ENCODE measurements at places on chromosomes 1 and 21.

DNA sequence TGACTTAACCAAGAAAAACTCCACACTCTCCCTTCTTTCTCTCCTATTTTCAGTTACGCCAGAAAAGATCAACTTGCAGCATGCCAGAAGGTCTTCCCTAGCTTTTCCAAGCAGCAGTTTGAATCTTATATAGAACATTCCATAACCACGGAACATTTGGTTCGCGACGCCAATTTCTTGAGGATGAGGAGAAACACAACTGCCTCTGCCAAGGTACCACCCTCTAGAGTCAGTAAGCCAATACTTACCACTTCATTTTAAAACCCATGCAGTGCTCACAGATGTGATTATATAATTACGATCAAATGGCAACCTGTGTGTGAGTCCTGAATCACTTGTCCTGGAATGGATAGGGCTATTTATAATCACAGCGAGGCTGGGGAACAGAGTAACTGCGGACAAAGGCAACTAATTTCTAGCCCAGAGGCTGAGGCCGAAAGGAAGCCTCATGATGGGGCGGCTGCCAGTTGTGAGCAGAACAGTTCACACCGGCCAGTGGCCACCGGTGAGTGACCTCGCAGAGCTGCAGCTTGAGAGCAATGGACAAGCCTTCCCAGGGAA is 43.2 kb upstream of the BACE2 start:
- DNase-seq: no peak

DNA sequence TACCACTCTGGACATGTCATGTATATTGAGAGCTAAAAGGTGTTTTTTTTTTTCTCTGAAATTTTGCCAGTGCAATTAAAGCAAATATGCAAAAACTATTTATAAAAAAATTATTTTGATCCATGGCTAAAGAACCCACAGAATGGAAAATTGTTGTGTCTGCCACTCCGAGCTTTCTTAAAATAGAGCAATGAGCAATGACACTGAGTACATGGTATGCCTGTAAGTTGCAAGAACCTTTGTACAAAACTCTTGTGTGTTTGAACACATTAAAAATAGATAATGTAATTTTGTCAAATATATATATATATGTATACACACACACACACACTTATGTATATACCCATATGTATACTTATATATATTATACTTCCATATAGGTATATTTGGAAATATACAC is 1530.9 kb upstream of the B3GALT2 start:
- no peak for DNase-seq

GRCh38 chr1:182687361-182687760 is 3.0 kb upstream of the RGS8 start:
- DNase-seq: no peak

GRCh38 chr1:183023146-183023600 is at the start of gene LAMC1:
TSS of gene LAMC1 (plus strand) at chr1:183023420. CDS start at chr1:183023717, 297 bp downstream.
- peak; percentile 62 for DNase-seq

GRCh38 chr21:16283516-16283915 is 553.7 kb downstream of the USP25 start:
- DNase-seq: no peak

- DNase-seq: no peak
Measured at GRCh38 chr1:48793863-48794262, 17.2 kb upstream of the BEND5 start.

GRCh38 chr1:181094416-181095212 is 6.1 kb downstream of the IER5 start:
- DNase-seq: peak; percentile 93

DNA sequence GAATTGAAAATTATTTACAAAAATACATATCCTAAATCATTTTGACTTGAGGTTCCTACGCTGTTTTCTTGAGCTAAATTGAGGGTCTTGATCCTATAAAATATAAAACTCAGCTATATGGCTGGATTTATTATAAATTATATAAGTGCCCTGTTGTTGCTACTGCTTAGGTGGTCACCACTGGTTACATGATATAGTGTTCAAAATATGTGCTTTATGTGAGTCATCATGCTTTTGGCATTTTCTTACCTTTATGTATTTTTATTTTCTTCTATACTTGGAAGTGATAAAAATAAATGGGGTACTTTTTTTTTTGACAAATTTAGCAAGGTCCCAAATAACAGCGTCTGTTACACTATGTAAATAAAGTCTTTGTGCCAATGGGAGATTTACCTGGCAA is 31.1 kb upstream of the PTPRC start:
- DNase-seq: no peak
